Amniotic stem cell (primary cell): ENCODE measurements at places on chromosomes 1 and 21.

GRCh38 chr1:47986761-47987200 lies 10.4 kb downstream of the TRABD2B start:
- no peak for DNase-seq

GRCh38 chr21:41490330-41490729 lies 17.6 kb downstream of the TMPRSS2 start:
- DNase-seq = no peak

GRCh38 chr21:27519361-27519760 lies 552.5 kb upstream of the ADAMTS5 start:
- no peak for DNase-seq

- DNase-seq = peak; percentile 76
These were observed at the start of gene CAPN2 for GRCh38 chr1:223712194-223712849. CAPN2 (plus strand) TSS chr1:223712539; CDS start chr1:223712641, 102 bp downstream.

DNA sequence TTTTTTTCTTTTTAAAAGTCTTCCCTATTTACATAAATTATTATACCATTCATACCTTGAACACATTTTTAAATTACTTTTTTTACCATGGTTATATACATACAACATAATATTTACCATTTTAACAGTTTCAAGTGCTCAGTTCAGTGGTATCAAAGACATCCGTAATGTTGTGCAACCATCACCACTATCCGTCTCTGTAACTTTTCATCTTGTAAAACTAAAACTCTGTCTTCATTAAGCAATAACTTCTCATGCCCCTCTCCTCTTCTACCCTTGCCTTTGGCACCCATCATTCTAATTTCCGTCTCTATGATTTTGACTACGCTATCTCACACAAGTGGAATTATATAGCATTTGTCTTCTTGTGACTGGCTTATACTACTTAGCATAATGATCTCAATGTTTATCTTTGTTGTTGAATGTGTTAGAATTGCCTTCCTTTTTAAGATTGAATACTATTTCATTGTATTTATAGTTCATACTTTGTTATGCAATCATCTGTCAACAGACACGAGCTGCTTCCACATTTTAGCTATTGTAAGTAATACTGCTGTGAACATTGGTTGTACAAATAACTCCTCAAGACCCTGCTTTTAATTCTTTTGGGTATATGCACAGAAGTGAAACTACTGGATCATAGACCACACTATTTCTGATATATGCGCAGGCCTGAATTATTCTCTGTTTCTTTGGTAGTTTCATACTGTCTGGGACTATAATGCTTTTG lies 689.5 kb upstream of the NCAM2 start:
- no peak for DNase-seq

- DNase-seq = no peak
These were observed 2.0 kb downstream of the EDEM3 start for GRCh38 chr1:184752656-184753055.

DNA sequence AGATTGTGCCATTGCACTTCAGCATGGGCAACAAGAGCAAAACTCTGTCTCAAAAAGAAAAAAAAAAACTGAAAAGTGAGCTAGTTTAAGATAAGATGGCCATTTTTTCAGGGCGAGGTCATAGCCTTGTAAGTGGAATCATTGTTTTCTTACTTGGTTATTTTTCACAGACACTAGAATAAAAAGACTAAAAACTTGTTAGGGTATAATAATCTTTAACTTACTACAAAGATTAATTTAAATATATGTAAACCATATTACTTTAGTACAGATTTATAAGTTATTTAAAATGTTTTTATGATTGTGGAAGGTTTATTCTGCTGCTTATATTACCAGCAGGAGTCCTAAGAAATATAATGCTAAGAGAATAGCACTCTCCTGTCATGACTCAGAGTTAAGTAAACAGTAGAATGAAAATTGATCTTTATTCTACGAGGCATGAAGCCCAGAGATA lies 23.5 kb downstream of the ANGPTL1 start:
- DNase-seq = peak; percentile 30

DNA sequence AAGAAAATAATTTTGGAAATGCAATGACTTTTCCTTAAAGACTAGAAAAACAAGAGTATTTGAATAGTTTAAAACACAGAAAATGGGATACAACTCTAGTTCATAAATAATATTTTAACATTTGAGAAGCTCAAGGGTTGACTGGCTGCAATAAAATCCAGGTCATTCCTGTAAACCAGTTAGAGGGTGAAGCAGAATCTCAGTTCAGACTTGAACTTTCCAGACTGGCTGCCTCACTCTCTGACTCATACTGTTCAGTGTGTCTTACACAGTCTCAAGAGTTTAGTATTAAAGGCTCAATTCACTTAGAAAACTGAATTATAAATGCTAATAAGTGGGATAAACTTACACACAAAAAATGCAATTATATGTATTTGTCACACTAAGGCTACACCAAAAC lies 89.9 kb downstream of the RAVER2 start:
- peak; percentile 31 for DNase-seq

DNA sequence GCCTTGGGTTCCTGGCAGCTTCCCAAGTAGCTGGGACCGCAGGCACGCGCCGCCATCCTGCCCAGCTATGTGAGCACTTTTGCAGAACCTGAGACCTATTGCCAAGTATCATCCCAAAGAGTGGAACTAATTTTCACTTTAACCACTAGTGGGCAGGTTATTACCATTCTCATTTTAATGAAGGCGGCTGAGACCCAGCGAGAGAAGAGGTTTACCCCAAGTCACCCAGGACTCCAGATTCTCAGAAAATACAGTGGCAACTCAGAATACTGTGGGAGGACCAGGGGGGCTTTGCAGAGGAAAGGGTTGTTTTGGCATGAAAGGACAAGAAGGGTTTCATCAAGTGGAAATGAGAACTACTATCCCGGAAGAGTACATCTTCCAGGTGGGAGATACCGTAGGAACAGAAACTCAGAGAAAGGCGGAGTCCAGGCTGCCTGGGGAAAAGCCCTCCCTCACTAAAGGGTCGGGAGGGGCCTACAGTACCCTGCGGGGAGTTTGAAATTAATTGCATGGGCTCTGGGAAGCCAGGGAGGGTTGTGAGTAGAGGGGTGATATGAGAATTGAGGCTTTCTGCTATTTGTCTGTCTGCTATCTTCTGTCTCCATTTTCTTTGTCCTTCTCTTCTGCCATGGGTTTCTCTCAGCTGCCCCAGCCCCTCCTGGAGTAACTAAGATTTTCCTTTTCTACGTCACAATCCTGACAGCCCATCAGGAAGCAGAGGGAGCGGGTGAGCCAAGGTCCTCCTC lies 7.2 kb upstream of the SEMA4A start:
- DNase-seq = peak; percentile 80
